ENCODE measurements at places on chromosomes 1 and 21.

DNA sequence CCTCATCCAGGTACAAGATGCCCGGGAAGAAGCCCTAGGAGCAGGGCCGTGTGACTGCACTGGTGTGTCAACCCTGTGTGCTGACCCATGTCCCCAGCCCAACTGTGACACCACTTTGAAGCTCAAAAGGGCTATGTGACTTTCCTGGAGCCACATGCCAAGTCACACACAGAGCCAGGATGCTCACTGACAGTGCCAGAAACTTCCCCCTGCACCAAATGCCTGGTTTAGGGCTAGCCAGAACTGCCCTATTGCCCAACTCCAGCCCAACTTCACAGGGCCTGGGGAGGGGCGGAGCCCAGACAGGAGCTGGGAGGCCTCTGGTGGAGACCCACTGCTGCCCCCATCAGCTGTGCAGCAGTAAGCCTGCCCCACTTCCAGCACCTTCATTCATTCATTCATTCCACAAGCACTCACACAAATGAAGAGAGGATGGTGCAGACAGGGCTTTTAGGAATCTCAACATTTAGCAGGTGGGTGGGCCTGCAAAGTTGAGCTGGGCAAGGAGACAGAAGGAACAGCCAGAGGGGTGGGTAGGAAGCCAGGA is 36.7 kb downstream of the KCNQ4 start:
- no peak for DNase-seq

- peak; percentile 29 for DNase-seq
These were observed 7.6 kb upstream of the SLC19A1 start for GRCh38 chr21:45549626-45550463.

GRCh38 chr1:20739225-20739624 is 6.7 kb upstream of the SH2D5 start:
- no peak for DNase-seq

GRCh38 chr21:22191581-22191980 is 1193.4 kb downstream of the NCAM2 start:
- no peak for DNase-seq

DNA sequence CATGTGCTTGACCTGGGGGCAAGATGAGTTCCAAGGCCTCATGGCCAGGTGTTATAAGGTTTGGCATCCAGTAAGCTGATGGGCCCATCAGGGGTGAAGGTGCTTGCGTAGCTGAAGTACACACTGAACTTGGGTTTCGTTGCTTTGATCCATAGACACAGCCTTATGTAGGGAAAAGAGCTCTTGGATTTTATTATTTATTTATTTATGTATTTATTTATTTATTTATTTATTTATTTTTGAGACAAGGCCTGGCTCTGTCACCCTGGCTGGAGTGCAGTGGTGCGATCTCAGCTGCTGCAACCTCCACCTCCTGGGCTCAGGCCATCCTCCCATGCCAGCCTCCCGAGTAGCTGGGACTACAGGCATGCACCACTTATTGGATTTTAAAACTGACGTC is 63.2 kb downstream of the FOXD2 start:
- DNase-seq, result no peak

DNA sequence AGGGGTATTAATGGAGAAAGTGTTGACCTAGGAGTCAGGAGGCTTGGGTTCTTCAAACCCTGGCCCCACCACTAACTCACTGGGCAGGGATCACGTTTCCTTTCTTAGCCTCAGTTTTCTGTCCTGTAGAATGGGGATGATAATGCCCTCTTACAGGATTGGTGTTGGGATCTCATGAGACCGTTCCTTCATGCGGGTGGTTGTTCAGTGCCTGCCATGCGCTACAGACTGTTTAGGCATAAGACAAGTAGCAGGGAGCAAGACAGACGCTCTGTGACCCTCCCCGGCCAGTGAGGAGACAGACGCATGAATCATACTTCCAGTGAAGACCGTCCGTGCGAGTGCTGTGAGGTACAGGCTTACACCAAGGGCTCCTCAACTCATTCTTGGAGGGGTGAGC is 81.7 kb downstream of the MAN1C1 start:
- no peak for DNase-seq

GRCh38 chr1:209335178-209335577 is 248.3 kb upstream of the CAMK1G start:
- no peak for DNase-seq

DNA sequence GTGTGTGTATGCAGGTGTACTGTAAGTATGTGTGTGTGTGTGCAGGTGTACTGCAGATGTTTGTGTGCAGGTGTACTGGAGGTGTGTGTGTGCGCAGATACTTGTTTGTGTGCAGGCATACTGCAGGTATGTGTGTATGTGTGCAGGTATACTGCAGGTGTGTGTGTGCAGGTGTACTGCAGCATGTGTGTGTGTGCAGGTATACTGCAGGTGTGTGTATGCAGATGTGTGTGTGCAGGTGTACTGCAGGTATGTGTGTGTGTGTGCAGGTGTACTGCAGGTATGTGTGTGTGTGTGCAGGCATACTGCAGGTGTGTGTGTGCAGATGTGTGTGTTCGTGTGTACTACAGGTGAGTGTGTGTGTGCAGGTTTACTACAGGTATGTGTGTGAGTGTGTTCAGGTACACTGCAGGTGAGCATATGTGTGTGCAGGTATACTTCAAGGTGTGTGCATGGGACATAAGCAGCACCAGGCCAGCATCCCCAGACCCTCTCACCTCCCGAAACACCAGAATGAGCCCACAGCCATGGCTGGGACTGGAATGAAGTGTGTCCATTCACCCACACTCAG is 97.5 kb downstream of the DMRTB1 start:
- DNase-seq, result peak; percentile 20

GRCh38 chr21:34091607-34092006 is 18.2 kb downstream of the MRPS6 start:
- DNase-seq, result no peak

- DNase-seq, result no peak
These were observed 222.7 kb upstream of the OLFM3 start for GRCh38 chr1:102219463-102219862.

- no peak for DNase-seq
These were observed 41.7 kb downstream of the LRP8 start for GRCh38 chr1:53285969-53286760.

GRCh38 chr1:94966033-94966432 is 39.1 kb upstream of the CNN3 start:
- no peak for DNase-seq

DNA sequence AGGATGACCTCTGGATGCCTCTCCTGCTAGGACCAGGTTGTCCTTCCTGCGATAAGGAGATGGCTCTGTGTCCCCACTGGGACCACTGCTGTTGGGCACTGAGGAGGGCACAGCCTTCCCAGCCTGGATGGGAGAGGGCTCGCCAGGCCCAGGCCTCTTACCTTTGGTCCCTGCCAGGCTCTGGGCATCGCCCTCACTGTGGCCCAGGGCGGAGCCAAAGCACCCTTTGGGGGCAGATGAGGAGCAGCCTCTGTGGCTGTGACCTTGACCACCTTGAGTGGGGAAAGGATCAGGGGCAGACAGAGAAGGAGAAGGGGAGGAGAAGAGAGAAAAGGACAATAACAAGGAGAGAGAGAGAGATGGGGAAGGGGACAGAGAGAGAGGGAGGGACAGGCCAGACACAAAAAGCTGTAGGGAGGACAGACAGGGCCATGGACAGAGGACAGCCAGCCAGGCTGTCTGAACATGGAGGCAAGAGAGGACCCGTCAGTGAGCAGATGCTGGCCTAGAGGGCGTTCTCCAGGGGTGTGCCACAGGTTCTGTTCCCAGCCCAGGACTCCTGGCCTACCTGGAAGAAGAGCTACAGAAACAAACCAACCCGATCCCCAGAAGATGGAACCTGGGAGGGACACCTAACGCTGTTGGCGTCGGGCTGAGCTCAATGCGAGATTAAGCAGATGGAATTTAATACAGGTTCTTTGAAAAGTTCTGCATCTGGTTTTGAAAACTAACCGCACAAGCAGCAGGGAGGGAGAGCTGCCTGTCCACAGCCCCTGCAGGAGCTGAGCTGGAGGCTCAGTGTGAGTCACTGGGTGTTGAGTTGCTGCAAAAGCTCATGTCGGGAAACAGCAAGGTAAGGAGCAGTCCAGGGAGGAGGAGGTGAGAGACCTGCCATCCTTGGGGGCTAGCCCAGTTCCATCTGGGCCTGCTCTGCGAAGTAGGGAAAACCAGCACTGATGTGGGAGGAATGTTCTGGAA is 262.1 kb downstream of the PTPRU start:
- no peak for DNase-seq

DNA sequence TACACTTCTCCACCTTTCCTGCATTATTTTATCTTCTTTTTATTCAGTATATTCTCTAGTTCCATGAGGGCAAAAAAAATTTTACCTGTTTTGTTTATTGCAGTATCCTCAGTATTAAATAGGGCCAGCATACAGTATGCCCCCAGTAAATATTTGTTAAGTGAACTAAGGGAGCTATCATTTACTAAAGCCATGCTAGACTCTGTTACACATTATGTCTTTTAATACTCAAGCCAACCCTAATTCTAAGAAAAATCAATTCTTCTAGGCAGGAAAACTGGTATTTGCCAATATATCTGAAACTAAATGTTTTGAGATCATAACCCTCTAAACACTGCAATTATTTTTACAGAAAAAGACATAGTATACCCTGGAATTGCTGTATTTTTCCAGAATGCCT is 18.3 kb downstream of the TMEM50A start:
- no peak for DNase-seq

- DNase-seq, result peak; percentile 62
These were observed 88.8 kb downstream of the ST3GAL3 start for GRCh38 chr1:43796111-43796581.
